Calu3 (cell line): ENCODE measurements at places on chromosomes 5 and 9.

DNA sequence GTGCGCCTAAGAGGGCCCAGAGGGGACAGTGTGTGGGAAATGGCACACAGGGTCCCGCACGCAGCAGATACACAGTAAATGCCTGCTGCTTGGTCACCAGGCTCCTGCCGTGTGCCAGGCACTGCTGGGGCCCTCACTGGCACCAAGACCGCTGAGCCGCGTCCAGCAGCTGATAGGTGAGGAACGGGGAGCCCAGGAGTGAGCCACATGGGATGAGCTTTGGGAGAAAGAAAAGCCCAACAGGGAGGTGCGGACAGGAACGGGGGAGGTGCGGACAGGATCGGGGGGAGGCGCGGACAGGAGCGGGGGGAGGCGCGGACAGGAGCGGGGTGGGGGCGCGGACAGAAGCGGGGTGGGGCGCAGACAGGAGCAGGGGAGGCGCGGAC is 16.5 kb downstream of the GPSM1 start:
- H3K27me3 ChIP-seq, result no peaks in the 10 kb centered on the region
- no peak overlapping the region for H3K4me3 ChIP-seq
- no peak for DNase-seq
- H3K4me1 ChIP-seq, result no peaks in the 10 kb centered on the region

DNA sequence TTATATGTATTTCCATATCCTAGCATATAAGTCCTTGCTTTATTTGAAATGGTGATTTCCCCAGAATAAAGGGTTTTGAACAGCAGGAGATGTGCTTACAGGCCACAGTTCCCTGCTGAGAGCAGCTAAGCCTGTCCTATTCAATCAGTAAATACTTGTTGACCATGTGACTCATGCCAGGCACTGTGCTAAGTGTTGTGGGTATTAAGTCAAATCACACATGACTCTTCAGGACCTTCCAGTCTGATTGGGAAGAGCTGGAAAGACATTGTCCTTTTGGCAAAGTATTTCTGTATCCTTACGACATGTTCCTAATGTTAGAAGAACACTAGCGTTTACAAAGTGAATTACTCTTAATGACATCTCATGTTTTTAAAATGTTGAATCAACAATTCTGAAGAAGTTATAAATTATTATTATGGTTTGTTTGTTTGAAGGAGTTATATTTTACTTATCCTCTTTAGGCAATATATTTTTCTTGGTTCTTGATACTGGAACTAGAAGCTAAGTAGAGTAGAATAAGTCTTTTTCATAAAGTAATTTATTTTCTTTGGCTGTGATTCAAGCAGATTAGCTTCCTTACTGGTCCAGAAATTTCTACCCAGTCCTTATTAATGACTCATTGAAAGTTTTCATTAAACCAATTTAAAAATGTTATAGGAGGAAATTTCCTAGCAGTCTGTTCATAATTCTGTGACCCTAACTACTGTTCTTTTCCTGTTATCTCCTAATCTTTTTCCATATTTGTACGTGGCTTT is 82.1 kb downstream of the GAPVD1 start:
- H3K27ac ChIP-seq, result no peak overlapping the region
- H3K36me3 ChIP-seq, result peaks cover 8% of the 10 kb centered on the region
- H3K4me1 ChIP-seq, result no peaks in the 10 kb centered on the region

GRCh38 chr5:135452321-135453030 is at the start of gene TIFAB:
TSS of gene TIFAB (minus strand) at chr5:135452351. CDS start at chr5:135449939, 2,412 bp downstream.
- DNase-seq, result no peak
- peaks cover 63% of the 10 kb centered on the region for H3K27me3 ChIP-seq
- H3K4me3 ChIP-seq, result no peak within 1 kb of the TSS
- peaks cover 10% of the 10 kb centered on the region for H3K4me1 ChIP-seq
- H3K27ac ChIP-seq, result no peak within 1 kb of the TSS

DNA sequence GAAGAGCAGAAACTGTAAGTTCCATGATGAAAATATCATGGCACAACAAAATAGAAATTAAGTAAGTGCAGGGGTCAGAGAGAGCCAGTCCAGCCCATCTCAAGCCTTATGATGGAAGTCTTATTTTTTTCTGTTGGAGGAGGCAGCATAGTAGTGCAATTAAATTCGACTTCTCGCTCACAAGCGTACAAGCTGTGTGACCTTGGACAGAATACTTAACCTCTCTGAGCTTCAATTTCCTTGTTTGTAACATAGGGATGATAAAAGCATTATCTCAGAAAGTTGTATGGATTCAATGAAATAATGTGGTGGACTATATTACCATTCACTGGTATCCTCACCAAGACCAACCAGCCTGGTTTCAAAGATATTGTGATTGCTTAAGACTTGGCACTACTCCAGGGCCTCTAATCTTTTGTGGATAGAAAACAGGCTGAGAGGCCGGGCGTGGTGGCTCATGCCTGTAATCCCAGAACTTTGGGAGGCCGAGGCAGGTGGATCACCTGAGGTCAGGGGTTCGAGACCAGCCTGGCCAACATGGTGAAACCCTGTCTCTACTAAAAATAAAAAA is 26.8 kb upstream of the MVB12B start:
- H3K4me1 ChIP-seq, result no peaks in the 10 kb centered on the region
- H3K27ac ChIP-seq, result no peak overlapping the region
- no peak for DNase-seq
- H3K4me3 ChIP-seq, result no peak overlapping the region
- H3K36me3 ChIP-seq, result no peaks in the 10 kb centered on the region
- H3K27me3 ChIP-seq, result peaks cover 46% of the 10 kb centered on the region

DNA sequence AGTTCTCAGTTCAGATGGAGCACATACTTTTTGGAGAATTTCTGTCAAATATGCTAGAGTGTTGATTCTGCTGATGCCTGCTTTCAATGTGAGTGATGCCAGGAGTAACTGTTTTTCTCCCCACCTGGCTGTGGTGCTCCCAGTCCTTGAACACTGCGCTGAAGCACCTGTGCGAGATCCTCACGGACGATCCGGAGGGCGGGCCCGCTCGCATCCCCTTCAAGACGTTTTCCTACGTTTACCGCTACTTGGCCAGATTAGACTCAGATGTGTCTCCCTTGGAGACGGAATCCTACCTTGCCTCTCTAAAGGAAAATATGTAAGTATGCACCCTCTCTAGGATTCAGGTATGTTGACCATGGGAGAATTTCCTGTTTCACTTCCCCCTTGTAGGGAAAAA is 19.4 kb downstream of the ROPN1L start:
- peaks cover 7% of the 10 kb centered on the region for H3K4me1 ChIP-seq
- no peaks in the 10 kb centered on the region for H3K36me3 ChIP-seq
- H3K4me3 ChIP-seq, result no peak overlapping the region
- no peak overlapping the region for H3K27ac ChIP-seq
- DNase-seq, result no peak
- H3K27me3 ChIP-seq, result peaks cover 49% of the 10 kb centered on the region

DNA sequence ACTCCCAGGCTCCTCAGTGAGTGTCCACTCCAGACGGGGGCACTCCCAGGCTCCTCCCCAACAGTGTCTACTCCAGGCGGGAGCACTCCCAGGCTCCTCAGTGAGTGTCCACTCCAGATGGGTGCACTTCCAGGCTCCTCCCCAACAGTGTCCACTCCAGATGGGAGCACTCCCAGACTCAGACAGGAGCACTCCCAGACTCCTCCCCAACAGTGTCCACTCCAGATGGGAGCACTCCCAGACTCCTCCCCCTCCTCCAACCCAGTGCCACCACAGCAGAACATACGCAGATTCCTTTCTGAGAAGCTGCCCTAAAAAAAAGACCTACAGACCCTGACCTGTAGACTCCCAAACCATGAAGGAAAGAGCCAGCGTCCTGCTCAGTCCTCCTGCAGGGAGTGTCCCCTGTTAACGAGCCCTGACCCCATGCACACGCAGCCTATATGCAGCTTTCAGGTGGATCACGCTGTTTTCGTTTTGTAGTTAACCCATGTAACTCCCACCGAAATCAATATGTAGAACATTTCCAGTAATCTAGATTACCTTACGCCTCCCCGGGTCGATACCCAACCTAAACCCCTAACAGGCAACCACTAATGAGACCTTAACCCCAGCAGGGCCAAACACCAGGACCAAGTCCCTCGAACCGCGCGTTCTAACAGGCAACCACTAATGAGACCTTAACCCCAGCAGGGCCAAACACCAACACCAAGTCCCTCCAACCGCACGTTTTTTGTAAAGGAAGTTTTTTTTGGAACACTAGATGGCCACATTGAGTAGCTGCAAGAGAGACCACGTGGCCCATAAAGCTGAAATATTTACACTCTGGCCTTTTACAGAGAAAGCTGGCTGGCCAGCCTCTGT is 15.7 kb downstream of the PNPLA7 start:
- H3K36me3 ChIP-seq, result peaks cover 4% of the 10 kb centered on the region
- peak; percentile 35 for DNase-seq
- H3K4me3 ChIP-seq, result peak overlapping the region; percentile 50
- H3K4me1 ChIP-seq, result peaks cover 9% of the 10 kb centered on the region
- H3K27ac ChIP-seq, result no peak overlapping the region

GRCh38 chr5:30539004-30539634 is 654.4 kb upstream of the CDH6 start:
- H3K27ac ChIP-seq, result no peak overlapping the region
- peak; percentile 9 for DNase-seq

- DNase-seq, result no peak
- peaks cover 8% of the 10 kb centered on the region for H3K4me1 ChIP-seq
- no peaks in the 10 kb centered on the region for H3K27me3 ChIP-seq
- no peak overlapping the region for H3K27ac ChIP-seq
Measured at GRCh38 chr9:20228096-20228495, 394.2 kb downstream of the MLLT3 start.

GRCh38 chr9:9045572-9045971 is 1246.0 kb upstream of the DMAC1 start:
- no peaks in the 10 kb centered on the region for H3K4me1 ChIP-seq
- no peak for DNase-seq
- H3K27me3 ChIP-seq, result no peaks in the 10 kb centered on the region
- H3K4me3 ChIP-seq, result no peak overlapping the region

DNA sequence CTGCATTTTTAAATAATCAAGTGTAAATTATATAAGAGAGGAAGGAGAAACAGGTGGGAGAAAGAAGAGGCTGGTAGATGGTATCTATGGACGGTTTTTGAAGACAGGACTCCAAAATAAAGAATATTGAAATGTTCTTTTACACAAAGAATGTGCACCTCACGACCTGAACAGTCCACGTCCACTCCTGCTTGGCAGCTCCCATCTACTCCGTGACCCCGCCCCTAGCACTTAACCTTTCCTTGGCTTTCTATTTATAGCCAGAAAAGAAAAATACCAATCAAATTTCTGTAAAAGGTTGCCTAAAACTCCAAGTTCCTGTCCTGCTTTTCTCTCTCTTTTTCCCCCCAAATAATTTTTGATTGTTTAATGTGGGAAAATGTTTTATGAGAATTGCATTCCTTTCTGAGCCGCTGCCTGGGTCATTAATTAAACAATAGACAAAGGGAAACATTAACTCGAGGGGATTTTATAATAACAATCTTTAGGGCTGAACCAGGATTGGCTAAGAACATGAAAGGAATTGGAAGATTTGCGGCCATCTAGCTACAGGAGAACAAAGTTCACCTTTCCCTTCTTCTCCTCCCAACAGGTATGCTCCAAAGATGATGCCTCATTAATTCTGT is 173.6 kb upstream of the MAP3K1 start:
- peak overlapping the region; percentile 97 for H3K27ac ChIP-seq
- no peaks in the 10 kb centered on the region for H3K27me3 ChIP-seq
- peaks cover 64% of the 10 kb centered on the region for H3K4me1 ChIP-seq
- H3K4me3 ChIP-seq, result peak overlapping the region; percentile 63
- H3K36me3 ChIP-seq, result peaks cover 29% of the 10 kb centered on the region
- DNase-seq, result no peak

DNA sequence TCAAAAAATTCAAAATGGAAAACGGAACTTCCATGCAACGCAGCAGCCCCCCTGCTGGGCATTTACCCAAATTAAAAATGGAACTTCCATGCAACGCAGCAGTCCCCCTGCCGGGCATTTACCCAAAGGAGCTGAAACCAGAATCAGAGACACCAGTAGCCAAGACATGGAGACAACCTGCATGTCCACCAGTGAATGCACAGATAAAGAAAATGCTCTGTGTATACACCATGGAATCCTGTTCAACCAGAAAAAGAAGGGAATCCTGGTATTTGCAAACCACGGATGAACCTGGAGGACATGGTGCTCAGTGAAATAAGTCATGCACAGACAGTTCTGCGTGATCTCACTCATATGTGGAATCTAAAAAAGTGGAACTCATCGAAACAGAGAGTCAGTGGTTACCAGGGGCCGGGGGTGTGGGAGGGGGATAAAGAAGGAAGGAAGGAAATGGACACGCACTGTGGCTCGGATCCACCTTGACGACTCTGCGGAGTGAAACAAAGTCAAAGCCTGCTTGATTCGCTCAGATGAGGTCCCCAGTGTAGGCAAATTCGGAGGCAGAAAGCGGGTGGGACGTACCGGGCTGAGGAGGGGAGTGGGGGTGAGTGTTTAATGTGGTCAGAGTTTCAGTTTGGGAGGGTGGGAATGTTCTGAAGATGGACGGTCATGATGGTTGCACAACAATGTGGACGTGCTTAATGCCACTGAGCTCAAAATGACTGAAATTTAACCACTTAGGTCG is 40.2 kb upstream of the EXOC3 start:
- H3K36me3 ChIP-seq, result peaks cover 7% of the 10 kb centered on the region
- DNase-seq, result no peak

GRCh38 chr5:60594715-60595477 is 105.1 kb downstream of the DEPDC1B start:
- DNase-seq, result no peak
- H3K4me1 ChIP-seq, result no peaks in the 10 kb centered on the region
- H3K4me3 ChIP-seq, result no peak overlapping the region
- no peak overlapping the region for H3K27ac ChIP-seq
- H3K36me3 ChIP-seq, result no peaks in the 10 kb centered on the region

DNA sequence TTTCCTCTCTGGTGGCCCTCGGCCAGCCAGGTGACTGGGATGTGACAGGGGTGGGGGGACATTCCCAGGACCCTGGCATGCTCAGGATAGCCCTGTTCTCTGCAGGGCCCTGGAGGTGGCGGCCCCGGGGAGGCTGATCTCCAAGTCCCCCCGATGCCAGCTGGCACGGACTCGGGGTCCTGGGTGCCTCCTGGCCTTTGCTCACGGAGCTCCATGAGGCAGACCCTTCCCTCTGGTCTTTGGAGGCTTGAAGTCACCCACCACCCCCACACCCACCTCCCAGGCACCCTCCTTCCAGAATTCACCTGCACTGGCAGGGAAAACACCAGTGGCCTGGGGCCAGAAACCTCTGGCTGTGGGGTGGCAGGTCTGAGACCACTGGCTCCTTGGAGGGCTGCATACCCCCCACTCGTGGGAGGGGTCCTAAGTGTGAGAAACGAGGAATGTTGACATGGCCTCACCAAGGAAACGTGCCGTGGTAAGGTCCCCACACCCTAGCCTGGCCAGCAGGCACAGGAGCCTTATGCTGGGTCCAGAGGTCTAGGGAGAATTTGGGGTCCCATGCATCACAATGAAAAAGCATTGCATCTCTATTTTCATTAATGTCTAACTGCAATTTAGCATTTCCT is 130.8 kb upstream of the FAM120A start:
- H3K27me3 ChIP-seq, result no peaks in the 10 kb centered on the region
- peaks cover 6% of the 10 kb centered on the region for H3K36me3 ChIP-seq
- no peak overlapping the region for H3K4me3 ChIP-seq
- no peak for DNase-seq
- H3K27ac ChIP-seq, result no peak overlapping the region
